ENCODE measurements at places on chromosomes 4 and X. TPM values are rescaled to one million over a fixed set of nuclear protein-coding genes. Genes with fewer than 3 reads are reported as not detected.

GRCh38 chrX:149568701-149569296 is 18.5 kb downstream of the MAGEA9B start:
- no peak for DNase-seq

DNA sequence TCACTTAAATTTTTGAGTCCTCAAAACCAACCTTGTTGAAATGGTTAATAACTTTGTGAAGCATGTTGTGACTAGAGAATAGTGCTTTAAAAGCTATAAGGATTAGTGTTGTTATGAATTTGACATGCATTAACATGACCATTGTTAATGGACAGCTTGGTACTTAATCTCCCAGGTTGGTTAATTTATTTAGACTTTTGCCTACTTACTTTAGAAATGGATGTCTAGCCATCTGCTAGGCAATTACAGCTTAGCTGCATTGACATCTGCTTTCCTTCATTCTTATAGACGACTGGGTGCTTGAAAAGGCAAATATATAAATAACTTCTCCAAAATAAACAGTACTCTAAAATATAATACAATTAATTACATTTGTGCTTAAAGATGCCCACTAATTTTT is 368.0 kb downstream of the CCSER1 start:
- no peak for DNase-seq

GRCh38 chrX:46256875-46257274 is 288.3 kb downstream of the ZNF674 start:
- DNase-seq, result no peak

The XG gene
- total RNA-seq, result not detected

GRCh38 chr4:54066088-54066415 is 1.6 kb upstream of the CHIC2 start:
- no peak for DNase-seq

The ANXA10 gene
- not detected for total RNA-seq

GRCh38 chrX:133185938-133186337 is 32.2 kb downstream of the TFDP3 start:
- no peak for DNase-seq

- DNase-seq, result no peak
Measured at GRCh38 chr4:32706893-32707292, 1986.7 kb downstream of the PCDH7 start.

GRCh38 chr4:24094726-24095125 is 204.9 kb upstream of the PPARGC1A start:
- DNase-seq, result no peak

DNA sequence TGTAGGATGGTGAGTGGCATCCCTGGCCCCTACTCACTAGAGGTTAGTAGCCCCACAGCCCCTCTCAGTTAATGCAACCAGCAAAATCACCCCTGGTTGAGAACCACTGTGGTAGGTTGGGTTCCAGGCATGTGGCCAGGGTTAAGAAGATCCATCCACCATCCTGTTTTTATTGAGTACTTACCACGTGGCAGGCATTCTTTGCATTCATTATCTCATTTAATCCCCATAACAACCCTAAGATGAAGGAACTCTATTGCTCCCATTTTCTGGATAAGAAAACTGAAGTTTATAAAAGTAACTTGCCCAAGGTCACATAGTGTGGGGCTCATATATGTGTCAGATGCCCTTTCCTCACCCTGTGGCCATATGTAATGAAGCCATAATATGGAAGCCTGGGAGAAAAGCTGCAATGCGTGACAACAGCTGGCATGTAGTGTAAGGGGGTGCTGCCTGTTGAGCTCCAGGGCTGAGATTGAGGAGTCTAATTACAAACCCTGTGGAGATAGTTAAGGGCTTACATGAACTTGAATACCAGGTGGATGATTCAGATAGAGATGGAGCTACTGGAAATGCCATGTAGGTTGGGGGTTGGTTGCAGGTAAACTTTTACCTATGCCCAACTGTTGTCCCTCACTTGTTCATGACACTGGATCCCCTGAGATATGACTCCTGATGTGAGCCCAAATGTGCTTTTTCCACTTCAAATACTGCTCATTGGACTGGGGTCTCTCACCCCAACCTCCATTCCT is 100.2 kb upstream of the PGRMC2 start:
- DNase-seq, result no peak

DNA sequence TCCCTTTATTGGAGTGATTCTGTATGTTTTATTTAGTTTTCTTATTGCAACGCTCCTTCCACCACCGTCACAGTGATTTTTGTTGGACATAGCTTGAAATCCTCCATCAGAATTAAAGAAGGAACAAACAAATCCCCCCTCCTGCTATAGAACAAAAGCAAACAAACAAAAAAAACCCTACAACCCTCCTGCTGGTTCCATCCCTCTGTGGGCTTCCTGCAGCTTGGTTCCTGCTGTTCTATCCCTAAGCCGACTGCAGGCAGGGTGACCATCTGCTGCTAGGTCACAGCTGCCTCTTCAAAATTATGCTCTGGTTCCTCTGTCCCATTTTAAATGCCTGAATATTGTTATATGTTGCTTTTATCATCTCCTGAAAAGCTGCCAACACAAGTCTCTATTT is 116.8 kb upstream of the AGA start:
- DNase-seq, result peak; percentile 54

The FGA gene
- not detected for total RNA-seq

The ZCCHC18 gene
- total RNA-seq, result 5.1 TPM

DNA sequence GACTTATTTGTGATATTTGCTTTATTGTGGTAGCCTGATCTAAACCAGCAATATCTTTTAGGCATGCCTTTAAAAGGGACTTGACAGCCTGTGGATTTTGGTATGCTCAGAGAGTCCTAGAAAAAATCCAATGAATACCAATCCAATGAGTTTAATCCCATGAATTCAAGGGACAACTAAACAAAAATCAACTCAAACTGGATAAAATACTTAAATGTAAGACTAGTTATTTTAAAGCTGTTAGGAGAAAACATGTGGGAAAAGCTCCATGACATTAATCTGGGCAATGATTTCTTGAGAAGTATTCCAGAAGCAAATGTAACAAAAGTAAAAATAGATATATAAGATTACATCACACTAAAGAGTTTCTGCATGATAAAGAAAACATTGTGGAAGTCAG is 711.5 kb upstream of the PITX2 start:
- DNase-seq, result no peak

DNA sequence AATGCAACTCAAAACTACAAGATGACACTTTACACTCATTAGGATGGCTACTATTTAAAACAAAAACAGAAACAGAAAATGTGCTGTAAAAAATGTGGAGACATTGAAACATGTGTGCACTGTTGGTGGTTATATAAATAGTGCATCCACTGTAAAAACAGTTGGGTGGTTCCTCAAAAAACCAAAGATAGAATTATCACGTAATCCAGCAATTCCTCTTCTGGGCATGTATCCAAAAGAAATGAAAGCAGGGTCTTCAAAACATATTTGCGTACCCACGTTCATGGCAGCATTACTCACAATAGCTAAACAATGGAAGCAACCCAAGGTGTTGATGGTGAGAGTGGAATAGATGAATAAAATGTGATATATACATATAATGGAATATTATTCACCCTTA is 967.2 kb downstream of the TRAM1L1 start:
- DNase-seq, result no peak

All from neural progenitor cell (in vitro differentiated cells).